Endothelial cell (in vitro differentiated cells): ENCODE measurements at places on chromosomes 2 and 18.

- H3K4me3 ChIP-seq, result no peak overlapping the region
- H3K27ac ChIP-seq, result no peak overlapping the region
- DNase-seq, result no peak
- no peaks in the 10 kb centered on the region for H3K27me3 ChIP-seq
Observed at GRCh38 chr2:6943523-6943922, 26.3 kb downstream of the RNF144A start.

DNA sequence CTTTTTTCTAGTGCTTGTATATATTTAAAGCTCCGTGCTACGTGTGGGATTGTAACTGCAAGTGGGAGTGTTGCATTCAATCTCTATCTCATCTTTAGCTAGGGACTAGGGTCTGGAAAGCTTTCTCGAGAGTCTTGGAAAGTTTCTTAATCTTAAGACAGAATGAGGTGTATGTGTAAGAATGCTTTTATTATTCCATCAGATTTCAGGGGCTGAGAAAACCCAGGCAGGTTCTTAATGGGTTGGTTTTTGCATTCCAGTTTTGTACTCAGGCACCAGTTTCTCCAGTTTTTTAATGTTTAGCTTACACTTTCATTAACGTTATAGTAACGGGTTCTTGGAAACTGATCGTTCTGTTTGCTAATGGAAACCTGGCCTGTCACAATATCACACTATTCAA lies 20.3 kb downstream of the MRPL19 start:
- no peak overlapping the region for H3K27ac ChIP-seq
- no peaks in the 10 kb centered on the region for H3K36me3 ChIP-seq
- no peak for DNase-seq
- no peaks in the 10 kb centered on the region for H3K27me3 ChIP-seq
- no peak overlapping the region for H3K4me3 ChIP-seq

DNA sequence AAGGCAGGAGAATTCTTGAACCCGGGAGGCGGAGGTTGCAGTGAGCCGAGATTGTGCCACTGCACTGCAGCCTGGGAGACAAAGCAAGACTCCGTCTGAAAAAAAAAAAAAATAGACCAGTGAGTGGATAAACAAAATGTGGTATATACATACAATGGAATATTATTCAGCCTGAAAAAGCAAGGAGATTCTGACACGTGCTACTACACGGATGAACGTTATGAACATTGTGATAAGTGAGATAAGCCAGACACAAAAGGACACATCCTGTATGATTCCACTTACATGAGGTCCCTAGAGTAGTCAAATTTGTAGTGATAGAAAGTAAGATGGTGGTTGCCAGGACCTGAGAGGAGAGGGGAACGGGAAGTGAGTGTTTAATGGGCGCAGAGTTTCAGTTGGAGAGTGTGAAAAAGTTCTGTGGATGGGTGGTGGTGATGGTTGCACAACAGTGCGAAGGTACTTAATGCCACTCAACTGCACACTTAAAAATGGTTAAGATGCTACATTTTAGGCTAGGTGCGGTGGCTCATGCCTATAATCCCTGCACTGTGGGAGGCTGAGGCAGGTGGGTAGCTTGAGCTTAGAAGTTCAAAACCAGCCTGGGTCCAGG lies 38.3 kb downstream of the NIFK start:
- no peak overlapping the region for H3K4me3 ChIP-seq
- peaks cover 29% of the 10 kb centered on the region for H3K4me1 ChIP-seq
- H3K27me3 ChIP-seq, result peaks cover 4% of the 10 kb centered on the region
- no peak for DNase-seq
- no peak overlapping the region for H3K27ac ChIP-seq
- H3K36me3 ChIP-seq, result peaks cover 4% of the 10 kb centered on the region

- no peaks in the 10 kb centered on the region for H3K4me1 ChIP-seq
- no peaks in the 10 kb centered on the region for H3K27me3 ChIP-seq
- DNase-seq, result no peak
- no peak overlapping the region for H3K4me3 ChIP-seq
Observed at GRCh38 chr2:18425210-18425703, 135.2 kb downstream of the RDH14 start.

DNA sequence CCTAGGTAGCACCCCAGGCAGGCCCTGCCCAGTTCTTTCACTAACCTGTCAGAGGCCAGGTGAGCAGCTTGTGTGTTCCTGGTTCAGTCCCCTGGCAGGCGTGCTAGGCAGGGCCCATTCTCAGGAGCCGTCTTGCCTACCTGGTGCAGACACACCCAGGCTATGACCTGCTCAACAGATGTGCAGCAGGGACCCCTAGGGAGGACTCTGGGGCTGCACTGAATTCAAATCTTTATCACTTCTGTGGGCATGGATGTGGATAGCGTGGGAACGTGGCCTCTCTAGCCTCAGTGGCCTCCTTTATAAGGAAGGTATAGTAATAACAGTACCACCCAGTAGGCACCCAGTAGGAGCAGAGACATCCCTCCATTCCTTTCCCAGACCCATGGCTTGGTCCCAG lies 48.4 kb downstream of the PLEKHB2 start:
- H3K4me3 ChIP-seq, result no peak overlapping the region
- H3K27ac ChIP-seq, result no peak overlapping the region
- no peak for DNase-seq
- H3K27me3 ChIP-seq, result peaks cover 7% of the 10 kb centered on the region

GRCh38 chr2:202848813-202849212 lies 22.8 kb downstream of the ICA1L start:
- H3K36me3 ChIP-seq, result no peaks in the 10 kb centered on the region
- no peak overlapping the region for H3K4me3 ChIP-seq
- no peak overlapping the region for H3K27ac ChIP-seq
- no peak for DNase-seq
- no peaks in the 10 kb centered on the region for H3K27me3 ChIP-seq
- H3K4me1 ChIP-seq, result no peaks in the 10 kb centered on the region

DNA sequence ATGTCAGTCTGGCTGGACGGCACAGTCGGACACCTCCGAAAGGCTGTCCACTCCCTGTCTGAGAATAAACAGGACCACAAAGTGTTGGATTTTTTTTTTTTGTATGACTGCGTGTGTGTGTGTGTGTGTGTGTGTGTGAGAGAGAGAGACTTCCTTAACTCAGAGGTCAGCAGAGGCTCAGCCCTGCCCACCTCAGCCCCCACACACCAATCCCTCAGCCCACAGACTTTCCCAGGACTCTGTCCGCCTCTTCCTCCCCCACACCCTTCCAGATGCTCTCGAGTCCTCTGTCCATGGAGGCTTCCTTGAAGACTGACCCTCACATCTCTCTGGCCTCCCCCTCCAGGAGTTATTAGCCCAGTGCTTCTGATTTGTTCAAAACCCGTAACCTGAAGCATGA lies 147.3 kb downstream of the BCL11A start:
- H3K4me3 ChIP-seq, result no peak overlapping the region
- no peak for DNase-seq
- H3K27me3 ChIP-seq, result peaks cover 6% of the 10 kb centered on the region
- no peak overlapping the region for H3K27ac ChIP-seq

- no peak for DNase-seq
- no peak overlapping the region for H3K27ac ChIP-seq
- no peaks in the 10 kb centered on the region for H3K36me3 ChIP-seq
- H3K4me1 ChIP-seq, result peaks cover 29% of the 10 kb centered on the region
Observed at GRCh38 chr2:237896956-237897355, 37.5 kb downstream of the RAMP1 start.

DNA sequence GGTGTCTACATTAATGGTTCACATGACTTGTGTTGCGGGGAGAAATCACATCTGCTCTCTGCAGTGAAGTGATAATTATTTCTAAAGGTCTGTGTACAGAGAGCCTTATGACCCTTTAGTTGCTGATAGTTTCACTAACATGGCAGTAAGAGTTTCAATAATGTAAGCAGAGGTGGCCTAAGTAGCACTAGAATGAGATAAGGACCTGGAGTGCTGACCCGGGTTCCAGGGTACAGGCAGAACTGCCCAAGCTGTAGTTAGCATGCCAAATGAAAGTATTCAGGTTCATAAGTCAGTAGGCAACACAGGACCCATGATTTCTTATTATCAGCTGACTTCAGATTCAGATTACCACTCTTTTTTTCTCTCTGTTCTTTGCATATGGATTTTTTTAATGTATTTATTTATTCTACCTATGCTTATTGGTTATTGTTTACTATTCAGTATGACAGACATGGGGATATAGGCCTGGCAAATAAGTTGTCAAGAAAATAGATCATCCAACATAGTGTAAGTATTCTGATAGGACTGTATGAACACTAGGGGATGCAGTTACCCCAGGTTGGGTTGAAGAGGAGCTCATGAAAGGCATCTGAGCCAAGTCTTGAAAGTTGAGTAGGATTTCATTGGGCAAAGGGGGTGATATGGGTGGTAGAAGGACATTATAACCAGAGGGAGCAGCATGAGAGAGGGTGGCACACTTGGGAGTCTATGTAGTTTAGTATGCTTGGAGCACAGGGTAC lies 105.2 kb downstream of the CCDC85A start:
- H3K4me3 ChIP-seq, result no peak overlapping the region
- H3K27me3 ChIP-seq, result peaks cover 4% of the 10 kb centered on the region
- H3K36me3 ChIP-seq, result no peaks in the 10 kb centered on the region

- no peak overlapping the region for H3K4me3 ChIP-seq
- H3K36me3 ChIP-seq, result no peaks in the 10 kb centered on the region
- peaks cover 3% of the 10 kb centered on the region for H3K27me3 ChIP-seq
- DNase-seq, result no peak
- H3K27ac ChIP-seq, result no peak overlapping the region
Observed at GRCh38 chr18:63084219-63084618, 235.3 kb downstream of the BCL2 start.

GRCh38 chr2:204268458-204268857 lies 276.8 kb upstream of the PARD3B start:
- peaks cover 21% of the 10 kb centered on the region for H3K4me1 ChIP-seq
- no peak overlapping the region for H3K27ac ChIP-seq
- DNase-seq, result no peak
- no peak overlapping the region for H3K4me3 ChIP-seq
- no peaks in the 10 kb centered on the region for H3K27me3 ChIP-seq

DNA sequence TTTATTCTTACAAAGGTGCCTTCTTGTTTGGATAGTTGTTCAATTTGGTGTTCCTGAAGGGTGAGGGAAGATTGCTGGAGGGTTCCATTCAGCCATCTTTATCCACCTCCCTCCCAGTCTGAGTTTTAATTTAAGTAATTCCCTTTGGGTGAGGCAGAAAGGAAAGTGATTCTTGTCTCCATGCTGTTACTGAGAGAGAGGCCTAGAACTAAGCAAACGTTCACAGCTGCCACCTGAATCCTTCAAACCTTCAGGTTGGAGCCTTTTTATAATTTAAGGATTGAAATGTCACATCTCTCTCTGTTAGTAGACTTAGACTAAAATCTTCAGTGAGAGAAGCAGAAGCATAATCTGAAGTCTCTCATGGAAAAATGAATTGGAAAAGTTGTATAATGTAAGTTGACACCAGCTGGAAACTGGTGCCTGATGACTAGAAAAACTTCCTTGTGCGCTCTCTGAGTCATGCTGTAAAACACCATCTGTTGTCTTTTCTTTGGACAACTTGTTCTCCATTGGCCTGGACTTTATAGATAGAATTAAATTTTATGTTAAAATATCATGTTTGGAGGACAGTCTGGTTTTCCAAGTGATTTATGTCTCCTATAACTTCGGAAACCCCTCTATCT lies 14.6 kb downstream of the STRADB start:
- H3K27me3 ChIP-seq, result no peaks in the 10 kb centered on the region
- H3K36me3 ChIP-seq, result peaks cover 12% of the 10 kb centered on the region
- no peaks in the 10 kb centered on the region for H3K4me1 ChIP-seq
- H3K4me3 ChIP-seq, result no peak overlapping the region
- DNase-seq, result no peak

DNA sequence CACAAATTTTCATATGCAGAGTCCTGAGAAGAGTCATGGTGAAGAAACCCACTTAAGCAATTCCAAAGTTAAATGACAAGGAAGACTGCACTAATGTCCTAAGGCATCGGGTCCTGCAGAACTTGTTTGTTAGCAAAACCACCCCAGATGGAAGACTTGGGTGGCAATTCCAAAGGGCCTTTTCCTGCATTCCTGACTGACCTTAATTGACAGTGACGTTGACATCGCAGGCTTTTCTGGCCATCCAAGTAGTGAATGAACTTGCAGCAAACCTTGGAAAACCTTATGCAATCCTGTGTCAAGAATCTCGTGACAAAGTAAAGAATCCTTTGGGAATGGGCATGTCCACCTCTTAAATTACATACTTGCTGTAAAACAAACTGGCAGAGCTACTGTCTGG lies 112.5 kb upstream of the SH3BP4 start:
- H3K27ac ChIP-seq, result no peak overlapping the region
- H3K36me3 ChIP-seq, result no peaks in the 10 kb centered on the region
- no peak for DNase-seq
